Immature natural killer cell (primary cell): ENCODE measurements at places on chromosomes 7 and 10. TPM values are rescaled to one million over a fixed set of nuclear protein-coding genes. Genes with fewer than 3 reads are reported as not detected.

- no peak for DNase-seq
Observed at GRCh38 chr7:143882604-143883078, 19.3 kb downstream of the TCAF1 start.

DNA sequence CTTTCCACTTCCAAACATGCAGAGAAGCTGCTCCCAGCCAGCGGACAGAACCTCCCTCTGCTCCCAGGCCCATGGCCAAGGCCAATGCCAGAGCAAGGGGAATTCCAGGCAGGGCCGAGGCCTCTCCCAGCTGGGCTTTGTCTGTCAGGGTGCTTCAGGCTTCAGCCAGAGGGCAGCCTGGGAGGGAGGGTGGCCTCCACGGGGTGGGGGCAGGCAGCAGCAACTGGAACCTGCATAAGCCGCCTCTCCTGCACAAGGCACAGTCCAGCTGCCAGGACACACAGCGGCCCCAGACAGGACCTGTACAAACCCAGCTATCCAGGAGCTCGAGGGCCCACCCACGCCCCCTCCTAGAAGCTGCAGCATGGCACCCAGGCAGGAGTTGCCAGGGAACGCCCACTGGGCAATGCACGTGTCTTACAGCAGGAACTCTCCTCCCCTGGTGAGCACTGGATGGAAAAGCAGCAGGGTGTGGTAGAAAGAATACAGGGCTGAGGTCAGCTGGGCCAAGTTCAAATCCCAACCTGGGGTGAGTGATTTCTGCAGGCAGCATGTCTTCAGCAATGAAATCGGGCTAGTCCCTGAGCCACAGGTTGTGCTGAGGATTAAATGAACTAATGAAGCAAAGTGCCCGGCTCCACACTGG is 7.6 kb downstream of the FAM53B start:
- DNase-seq = no peak

DNA sequence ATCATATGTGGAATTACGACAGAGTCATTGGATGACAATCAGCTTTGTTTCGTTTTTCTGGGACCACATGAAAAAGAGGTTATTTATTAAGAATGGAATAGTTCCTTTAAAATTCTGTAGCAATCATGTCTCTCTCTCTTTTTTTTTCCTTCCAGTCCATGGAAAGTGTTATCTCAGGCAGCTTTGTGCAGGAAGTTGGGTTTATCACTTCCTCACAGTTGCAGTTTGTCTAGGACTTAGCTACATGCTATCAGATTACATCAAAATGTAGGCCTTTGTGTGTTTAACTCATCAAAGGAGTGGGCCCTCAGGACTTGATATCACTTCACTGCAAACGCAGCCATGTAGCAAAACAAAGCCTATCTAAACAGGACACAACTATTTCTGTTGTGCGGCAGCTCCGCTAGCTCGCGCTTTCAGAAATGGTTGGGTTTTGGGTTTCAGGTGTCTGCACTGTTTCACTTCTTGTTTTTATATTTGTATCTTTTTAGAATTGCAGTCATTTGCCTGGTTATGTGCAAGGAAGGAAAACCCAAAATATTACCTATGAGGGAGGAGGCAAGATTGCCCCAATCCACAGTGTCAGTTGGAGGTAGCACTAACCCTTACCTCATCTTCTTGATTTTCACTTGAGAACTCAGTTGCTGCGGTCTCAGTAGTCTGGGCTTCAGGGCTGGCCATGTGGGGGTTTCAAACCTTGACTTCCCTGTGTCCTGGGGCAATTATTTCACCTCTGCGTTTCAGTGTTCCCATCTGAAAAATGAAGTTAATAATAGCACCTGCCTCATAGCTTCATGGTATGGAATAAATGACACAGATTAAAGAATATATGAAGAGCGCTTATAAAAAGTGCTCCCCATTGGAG is 66.7 kb downstream of the HHEX start:
- no peak for DNase-seq

DNA sequence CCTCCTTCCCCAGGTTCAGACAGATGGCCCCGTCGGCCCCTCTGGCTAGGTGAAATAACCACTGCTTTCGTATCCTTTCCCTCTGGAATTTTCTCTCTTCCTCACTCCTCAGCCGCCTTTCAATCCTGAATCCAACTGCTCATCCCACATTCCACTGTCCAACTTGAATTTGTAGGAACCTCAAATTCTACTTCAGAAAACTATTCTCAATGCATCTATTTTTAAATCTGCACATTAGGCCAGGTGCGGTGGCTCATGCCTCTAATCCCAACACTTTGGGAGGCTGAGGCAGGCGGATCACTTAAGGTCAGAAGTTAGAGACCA is 78.9 kb downstream of the ITIH5 start:
- no peak for DNase-seq

NKX1-2 gene
- polyA plus RNA-seq = not detected
